ENCODE measurements at places on chromosomes 1 and 21. TPM values are rescaled to one million over a fixed set of nuclear protein-coding genes. Genes with fewer than 3 reads are reported as not detected.

The LCE1D gene
- total RNA-seq = not detected

The SLAMF1 gene
- total RNA-seq = not detected

The GBP6 gene
- not detected for total RNA-seq

GRCh38 chr1:84598418-84598817 lies 24.2 kb upstream of the CTBS start:
- DNase-seq = no peak

DNA sequence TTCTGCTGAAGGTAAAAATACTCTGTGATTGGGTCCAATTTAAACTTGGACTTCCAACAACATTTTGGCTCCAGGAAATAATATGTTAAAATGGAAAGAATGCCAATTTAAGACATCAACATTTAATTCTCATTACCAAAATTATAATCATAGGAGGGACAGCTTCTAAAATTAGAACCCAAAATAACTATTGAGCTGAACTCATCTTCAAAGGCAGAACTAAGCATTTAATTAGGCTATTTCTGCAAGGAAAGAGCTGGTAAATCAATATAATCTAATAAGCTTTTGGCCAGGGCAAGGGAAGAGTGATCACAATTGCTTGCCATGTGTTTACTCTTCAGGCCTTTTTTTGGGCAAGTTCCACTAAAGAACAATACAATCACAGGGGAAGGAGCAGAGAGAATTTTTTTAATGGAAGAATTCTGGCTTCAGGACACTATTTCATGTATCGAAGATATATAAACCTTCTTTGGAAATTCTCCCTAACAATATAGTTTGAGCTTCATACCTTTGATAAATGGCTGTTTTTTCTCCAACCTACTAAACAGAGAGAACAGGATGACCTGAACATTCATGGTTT lies 133.1 kb upstream of the PTBP2 start:
- no peak for DNase-seq

DNA sequence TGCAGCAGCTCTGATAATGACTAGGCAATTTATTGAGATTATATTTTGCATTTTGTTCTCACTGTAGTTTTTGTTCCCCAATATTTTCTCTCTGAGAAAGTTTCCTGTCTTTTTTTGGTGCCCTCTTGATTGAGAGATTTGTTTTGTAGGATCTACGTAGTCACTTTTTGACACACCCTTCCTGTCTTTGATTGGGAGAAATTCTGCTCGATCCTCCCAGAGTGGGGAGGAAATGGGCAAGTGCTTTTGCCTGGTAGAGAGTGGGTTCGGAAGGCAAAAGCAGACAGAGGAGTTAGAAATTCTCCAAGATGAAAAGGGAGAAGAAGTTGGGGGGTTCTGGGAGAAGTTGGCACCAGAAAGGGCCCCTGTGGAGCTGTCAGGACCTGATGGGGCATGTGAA lies 42.1 kb upstream of the SYT6 start:
- no peak for DNase-seq

DNA sequence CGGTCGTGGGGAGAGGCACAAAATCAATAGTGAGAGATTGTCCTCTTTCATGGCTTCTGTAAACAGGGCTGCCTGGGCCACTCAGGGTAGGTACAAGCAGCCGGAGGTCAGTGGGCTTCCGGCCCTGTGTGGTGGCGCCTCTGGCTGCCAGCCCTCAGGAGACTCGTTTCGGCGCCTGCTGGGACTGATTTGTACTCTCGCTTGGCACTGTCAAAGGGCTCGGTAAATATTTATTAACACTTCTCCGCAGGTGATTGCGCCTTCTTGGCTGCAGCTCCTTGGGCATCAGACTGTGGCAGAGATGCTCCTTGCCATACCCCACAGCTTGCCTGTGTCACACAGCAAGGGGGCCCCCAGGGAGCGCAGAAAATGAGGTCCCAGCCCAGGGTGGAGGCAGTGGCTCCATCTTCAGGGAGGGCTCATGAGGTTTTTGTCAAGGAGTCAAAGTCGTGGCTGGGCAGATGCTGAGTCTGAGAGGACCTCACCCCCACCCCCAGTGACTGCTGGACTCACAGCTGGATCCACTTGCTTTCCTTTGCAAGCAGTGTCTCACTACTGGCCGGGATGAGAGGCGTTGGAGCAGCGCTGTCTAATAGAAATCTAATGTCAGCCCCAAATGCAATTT lies 262.5 kb downstream of the GRIK3 start:
- no peak for DNase-seq

The AIRE gene
- total RNA-seq = not detected

DNA sequence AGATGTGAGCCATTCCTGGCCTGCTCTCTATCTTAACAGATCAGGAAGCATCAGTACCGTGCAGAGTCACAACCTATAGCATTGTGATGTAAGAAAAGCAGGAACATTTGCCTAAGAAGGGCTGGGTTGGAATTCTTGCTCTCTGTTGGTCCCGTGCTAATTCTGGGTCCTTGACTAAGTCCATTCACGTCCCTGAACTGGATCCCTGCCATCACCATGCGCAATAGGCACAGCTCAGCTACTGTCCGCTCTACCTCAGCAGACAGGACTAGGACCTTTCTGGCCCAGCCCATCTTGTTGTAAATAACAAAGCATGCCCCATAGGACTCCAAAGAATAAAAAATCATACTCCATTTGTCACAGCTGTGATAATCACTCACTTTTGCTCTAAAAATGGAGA lies 175.0 kb downstream of the RGS7 start:
- no peak for DNase-seq

The CHI3L2 gene
- total RNA-seq = not detected

GRCh38 chr1:230195199-230195598 lies 128.2 kb downstream of the GALNT2 start:
- no peak for DNase-seq

DNA sequence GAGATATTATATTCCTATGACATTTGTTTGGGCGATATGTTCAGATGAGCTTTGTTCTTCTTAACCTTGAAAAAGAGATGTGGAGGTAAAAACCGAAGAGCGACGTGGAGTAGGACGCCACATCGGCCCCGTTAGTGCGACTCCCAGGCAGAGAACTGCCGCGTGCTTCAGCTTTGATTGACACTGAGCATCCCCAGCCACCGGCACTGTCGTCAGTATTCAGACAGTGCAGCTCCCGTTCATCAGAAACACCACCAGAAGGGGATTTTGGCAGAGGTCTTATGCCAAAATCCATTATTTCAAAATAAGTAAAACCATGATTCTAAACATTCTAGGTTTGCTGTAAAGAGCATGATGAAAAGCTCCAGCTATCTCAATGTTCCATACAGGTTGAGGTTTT lies 66.5 kb downstream of the AGPAT3 start:
- DNase-seq = no peak

DNA sequence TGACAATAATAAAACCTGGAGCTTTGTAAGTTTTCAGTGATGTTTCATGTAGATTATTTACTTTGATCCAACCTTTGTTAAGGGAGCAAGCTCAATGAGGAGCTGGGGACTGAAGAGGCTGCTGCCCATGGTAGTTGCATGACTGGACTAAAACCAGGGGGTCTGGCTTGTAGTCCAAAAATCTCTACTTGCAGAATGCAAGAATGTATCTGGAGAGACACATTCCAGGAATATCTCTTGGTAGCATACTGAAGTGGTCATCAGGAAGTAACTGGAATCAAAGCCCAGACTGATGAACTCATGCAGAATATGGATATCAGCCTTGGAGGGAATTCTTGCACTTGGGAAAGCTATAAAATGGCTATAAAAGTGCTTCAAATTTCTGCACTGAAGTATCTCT lies 5.8 kb upstream of the KIAA0040 start:
- no peak for DNase-seq

The HPCAL4 gene
- total RNA-seq = 0.03 TPM

- DNase-seq = no peak
Observed at GRCh38 chr1:16521288-16521583, 7.2 kb upstream of the RNU1-1 start.

DNA sequence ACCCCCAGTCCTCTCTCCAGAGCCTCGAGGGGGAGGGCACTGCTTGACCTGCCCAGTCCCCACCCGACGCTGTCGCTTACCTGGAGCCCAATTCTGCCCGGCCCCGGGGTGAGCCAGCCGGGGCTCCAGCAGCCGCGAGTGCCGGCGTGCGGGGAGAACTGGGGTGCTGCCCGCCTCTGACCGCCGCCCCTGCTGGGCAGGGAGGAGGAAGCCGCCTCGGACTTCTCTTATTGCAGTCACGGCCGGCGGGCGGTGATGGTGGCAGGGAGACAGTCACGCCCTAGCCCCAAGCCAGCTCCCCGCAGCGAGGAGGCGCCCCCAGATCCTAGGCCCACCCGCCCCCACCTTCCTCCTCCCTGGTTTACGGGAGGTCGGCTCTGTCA lies at the start of gene FGR:
Gene FGR (minus strand): TSS at position 201 of the 383 bp plus-strand sequence. CDS start 11,269 bp downstream, outside the sequence.
- no peak for DNase-seq

The YY1AP1 gene
- 22.3 TPM for total RNA-seq
